ENCODE measurements at places on chromosomes 6 and 20.
A peak's percentile ranks its signal among the peaks of the same experiment; 100 is the strongest.

- DNase-seq = no peak
These were observed 28.2 kb upstream of the RAB23 start for GRCh38 chr6:57250348-57250747.

- DNase-seq = no peak
These were observed 62.4 kb upstream of the TMEM200A start for GRCh38 chr6:130303431-130303830.

DNA sequence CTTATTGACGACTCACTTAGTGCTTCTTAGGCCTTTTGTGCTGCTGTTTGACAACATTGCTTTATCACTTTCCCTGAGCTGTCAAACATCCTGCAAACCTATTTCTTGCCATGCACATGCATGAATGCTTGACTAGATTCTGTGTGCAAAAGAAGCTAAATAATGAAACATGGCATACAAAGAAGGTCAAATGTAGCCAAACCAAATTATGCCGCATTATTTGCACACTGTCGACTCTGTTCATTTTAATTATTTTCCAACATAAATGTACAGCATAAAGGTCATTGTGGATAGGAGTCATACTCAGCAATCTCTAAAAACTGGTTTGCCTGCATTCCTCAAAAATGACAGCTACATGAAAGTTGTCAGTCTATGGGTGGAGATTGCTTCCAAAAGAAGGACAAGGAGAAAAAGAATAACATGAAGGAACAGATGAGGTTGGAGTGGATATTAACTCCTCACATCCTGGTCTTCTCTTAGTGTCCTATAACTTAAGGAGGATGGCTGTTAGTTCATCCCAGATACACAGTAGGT, 123.1 kb upstream of the STXBP5 start:
- no peak for DNase-seq

GRCh38 chr20:33843854-33844253, 32.7 kb downstream of the CHMP4B start:
- no peak for DNase-seq

- peak; percentile 14 for DNase-seq
These were observed 50.8 kb upstream of the AIG1 start for GRCh38 chr6:143009851-143010250.

- DNase-seq = peak; percentile 46
These were observed at the start of gene NKAPL for GRCh38 chr6:28258877-28259777. Gene NKAPL (plus strand): TSS chr6:28259297. CDS start chr6:28259372, 75 bp downstream.

- no peak for DNase-seq
These were observed 48.0 kb downstream of the RAMACL start for GRCh38 chr6:166538297-166539010.

GRCh38 chr6:48037946-48038345, 73.1 kb downstream of the PTCHD4 start:
- no peak for DNase-seq

DNA sequence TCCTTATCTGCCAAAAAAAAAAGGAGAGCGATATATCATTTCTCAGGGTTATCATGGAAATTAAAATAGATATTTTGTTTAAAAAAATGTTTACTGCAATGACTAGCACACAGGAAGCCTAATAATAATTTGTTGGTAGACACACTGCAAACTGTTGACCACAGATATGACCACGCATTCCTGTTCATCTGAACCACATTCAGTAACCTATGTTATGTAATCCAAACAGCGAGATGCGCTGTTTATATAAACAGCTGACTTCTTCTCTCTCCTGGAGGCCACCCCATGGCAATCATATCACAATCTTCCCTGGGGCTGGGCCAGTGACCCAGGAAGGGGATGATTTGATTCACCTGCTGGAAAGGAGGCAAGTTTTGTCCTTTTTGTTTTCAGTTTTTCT, 129.3 kb upstream of the UST start:
- no peak for DNase-seq

GRCh38 chr20:57309544-57310115, 20.0 kb upstream of the SPO11 start:
- DNase-seq = no peak

DNA sequence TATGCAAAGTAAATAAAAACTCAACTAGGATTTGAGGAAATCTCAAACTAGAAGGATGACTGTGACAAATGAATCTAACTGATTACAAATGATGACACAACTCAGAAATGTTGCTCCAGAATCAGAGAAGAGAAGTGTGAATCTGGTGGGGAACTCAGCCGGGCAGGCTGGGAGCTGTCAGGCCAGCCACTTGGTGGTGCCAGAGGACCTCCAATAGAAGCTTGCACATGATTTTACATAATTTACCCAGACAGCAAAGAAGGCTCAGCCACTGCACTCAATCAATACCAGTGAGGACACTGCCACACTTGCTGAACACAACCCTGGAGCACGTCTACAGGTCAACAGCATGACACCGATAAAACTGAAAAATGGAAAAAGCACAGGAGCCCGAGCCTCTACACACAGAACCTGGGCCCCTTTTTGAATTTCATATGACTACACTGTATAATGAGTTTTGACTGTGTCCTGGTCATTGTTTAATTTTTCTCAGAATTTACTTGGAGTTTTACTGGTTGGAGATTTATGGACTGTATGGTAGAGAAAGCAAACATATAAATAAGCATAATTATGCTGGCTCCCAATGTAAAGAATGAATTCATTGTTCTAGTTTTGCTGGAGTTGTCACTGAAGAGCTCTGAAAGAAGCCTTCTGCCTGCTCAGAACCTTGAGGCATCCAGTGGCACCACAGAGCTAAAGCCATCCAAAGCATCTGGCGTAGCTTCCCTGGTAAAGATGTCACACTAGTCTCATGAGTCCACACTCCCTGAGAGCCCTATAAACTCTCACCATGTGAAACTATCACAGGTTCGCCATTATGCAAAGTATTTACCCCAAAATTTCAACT, 296.5 kb downstream of the THBS2 start:
- peak; percentile 17 for DNase-seq

DNA sequence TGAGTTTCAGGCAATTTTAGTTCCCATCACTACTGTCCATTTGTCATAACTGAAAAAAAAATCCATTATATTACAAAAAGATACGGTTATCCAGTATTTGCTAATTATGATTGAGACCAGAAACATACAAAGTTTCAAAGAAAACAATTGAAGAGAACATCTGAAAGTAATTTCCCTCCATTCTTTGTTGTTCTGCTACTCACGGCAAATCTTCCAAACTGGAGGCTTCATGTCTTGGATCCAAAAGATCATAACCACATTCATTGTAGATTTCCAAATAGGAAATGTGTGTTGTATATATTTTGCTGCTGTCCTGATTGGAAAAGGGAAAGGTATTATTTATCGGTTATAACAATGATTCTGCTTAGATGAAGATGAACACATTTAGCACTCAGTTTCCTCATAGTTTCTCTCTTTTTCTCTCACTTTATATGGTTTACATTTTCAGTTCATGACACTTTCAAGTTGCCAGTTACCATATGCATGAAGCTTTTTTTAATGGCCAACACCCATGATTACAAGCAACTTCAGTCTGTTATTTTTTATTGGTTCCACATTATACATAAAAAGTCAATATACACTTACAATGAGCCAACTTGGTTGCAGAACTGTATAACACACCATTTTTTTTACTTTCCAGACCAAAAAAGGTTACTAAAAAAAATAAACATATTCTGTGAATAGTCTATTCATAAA, 90.4 kb downstream of the KIF6 start:
- DNase-seq = no peak

- DNase-seq = no peak
These were observed 133.9 kb downstream of the TIAM2 start for GRCh38 chr6:155128977-155129376.
